NCI-H1436 (cell line): ENCODE measurements at places on chromosomes 2 and 18.

GRCh38 chr2:53913721-53914120, 54.0 kb upstream of the GPR75 start:
- no peak for DNase-seq

DNA sequence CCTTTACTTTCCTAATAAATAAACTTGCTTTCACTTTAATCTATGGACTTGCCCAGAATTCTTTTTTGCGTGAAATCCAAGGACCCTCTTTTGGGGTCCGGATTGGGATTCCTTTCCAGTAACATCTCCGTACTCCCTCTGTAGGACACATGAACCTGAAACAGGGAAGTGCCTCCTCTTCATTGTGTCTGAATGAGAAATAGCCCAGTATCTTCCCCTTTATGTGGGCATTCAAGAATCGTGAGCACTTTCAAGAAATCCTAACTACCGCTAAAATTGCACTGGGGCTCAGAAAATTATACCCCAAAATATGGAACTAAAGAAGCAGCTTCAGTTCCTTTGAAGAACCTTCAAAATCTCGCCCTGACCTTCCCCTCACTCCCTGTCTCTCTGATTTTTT, 7.8 kb upstream of the POMC start:
- DNase-seq = no peak

GRCh38 chr2:30990671-30991070, 147.6 kb downstream of the GALNT14 start:
- no peak for DNase-seq

DNA sequence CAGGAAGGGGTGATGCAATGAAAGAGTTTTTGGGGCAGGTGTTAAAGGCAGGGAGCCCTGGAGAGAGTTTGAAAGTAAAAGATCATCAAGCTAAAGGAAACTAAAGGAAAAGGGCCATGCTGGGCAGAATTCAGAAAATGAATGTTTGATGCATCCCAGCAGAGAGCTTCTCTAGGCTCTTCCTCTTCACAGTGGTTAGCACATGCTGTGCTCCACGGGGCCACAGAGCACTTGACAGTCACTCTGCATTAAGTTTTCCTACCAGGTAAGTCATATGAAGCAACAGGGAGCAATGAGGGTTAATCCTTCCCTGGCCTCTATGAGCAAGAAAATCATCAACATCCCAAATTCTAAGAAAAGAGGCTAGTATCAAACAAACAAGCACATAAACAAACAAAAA, 895.2 kb downstream of the TRIB2 start:
- no peak for DNase-seq

- DNase-seq = no peak
These were observed 523.8 kb upstream of the TNP1 start for GRCh38 chr2:217383620-217384019.

GRCh38 chr2:128756365-128756717, 437.7 kb upstream of the HS6ST1 start:
- no peak for DNase-seq

- no peak for DNase-seq
These were observed 104.1 kb downstream of the ZBTB7C start for GRCh38 chr18:48304906-48305693.

DNA sequence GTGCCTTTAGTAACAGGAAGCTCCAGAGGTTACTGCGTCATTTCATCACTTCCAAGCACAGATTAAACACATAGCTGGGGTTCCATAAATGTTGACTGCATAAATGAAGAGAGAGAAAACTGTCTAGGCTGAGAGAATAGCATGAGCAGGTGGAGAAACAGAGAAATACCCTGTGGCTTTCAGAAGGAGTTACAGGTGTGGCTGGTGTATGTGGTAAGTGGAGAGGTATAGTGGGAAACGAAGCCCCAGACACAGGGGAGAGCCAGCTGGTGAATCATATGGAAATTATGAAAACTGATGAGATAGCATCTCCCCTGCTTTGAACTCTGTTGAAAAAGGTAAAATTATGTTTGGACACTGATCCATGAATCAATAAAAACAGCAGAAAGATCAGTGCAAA, 807.4 kb upstream of the POU3F3 start:
- no peak for DNase-seq

DNA sequence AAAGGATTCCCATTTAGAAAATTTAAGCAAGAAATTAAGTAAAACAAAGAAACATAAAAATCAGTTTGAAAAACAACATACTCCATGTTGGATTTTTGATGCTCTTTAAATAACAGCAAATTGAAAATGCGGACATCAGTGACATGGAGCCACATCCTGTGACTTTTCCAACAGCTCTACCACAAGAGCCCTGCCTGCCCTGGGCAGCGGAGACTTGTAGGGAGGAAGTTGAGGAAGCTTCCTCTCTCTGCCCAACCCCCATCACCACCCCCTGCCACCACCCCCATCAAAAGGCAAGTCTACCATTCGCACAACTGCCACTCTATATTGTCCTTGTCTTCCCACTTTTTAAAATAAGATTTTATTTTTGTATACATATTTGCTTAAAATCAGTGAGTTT, 32.8 kb upstream of the DAPL1 start:
- DNase-seq = no peak

- no peak for DNase-seq
These were observed 6.3 kb downstream of the RNPEPL1 start for GRCh38 chr2:240574386-240575100.

- DNase-seq = no peak
These were observed 449.6 kb downstream of the SPAG16 start for GRCh38 chr2:213733893-213734292.

DNA sequence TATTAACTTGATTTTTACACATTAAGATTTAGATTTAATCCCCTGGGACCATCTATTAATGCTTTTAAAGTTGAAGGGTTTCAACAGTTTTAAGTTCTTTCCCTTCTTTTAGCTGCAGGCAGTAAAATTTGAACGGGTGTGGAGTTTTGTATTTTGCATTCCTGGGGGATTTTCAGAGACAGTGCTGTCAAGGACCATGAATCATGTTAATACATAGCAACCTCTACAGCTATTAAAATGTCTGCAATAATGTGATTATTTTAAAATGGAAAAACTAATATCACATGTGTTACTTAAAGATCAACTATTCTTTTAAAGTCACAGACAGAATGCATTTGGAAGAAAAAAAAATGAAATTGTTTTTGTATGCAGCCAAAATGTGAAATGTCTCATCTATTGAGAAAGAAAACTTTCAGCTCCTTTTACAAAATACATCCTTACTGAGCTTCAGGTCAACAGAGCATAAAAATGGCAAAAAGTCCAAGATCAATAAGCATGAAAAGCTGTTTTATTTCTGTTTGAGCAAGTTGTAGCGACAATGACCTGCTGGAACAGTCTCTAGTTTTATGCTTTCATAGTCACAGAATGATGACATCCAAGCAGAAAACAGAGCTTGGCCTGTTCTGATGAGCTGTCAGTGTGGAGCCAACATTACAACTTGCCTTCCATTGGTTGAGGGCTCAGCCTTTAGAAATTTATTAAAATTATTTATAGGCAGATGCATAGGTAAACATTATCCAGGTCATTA, 21.6 kb upstream of the ZNF521 start:
- no peak for DNase-seq

DNA sequence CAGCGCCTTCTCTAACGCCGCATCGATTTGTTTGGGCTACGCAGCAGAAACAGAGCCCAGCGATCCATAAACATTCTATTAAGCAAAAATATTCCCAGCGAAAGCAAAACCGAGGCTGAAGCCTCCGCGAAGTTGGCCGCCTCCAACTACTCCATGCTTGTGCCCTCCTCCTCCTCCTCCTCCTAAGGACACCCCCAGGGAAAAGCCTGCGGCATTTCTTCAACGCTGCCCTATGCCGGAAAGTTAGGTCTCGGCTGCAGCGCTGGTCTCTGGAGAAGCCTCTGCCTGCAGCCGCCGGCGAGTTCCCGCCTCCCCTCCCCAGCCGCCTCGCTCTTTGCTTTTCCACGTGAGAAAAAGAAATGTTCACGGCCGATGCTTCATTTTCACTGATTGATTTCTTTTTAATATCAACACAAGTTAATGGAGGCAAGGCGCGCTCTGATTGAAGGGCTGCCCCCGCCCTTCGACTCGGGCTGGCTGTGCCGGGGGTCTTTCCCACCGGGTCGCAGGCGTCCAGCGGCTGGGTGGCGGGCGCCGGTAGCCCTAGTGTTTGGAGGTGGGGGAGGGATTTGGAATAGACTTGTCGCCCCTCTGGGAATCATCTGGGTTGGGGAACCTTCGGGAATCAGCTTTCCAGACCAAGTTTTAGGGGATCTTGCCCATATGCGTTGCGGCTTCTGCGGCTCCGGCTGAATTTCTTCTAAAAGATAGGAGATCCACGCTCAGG, 3.9 kb downstream of the NRP2 start:
- DNase-seq = no peak
